ENCODE measurements at places on chromosomes 6 and 20. TPM values are rescaled to one million over a fixed set of nuclear protein-coding genes. Genes with fewer than 3 reads are reported as not detected.

Gene SLC35D3
- total RNA-seq, result 0.56 TPM

Gene TBXT
- total RNA-seq, result not detected

DNA sequence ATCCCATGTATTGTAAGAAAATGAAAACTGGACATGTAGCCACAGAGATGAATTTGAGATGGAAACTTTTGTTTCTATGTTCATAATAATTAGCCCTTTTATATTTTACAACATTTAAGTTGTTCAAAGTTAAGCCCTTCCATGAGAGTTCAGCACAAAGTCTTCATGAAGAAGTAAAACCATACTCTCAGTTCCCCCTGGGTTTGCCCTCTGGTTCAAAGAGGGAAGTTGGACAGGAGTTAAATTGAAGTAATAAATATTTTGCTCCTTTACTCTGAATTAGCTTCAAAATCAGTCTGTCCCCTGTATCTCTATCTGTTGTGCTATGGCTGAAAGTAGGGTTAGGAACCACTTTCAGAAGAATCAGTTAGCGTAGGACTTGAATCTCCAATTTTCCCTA is 31.1 kb downstream of the PHACTR2 start:
- H3K36me3 ChIP-seq, result no peaks in the 10 kb centered on the region
- H3K4me3 ChIP-seq, result no peak overlapping the region
- DNase-seq, result no peak
- no peaks in the 10 kb centered on the region for H3K27me3 ChIP-seq

DNA sequence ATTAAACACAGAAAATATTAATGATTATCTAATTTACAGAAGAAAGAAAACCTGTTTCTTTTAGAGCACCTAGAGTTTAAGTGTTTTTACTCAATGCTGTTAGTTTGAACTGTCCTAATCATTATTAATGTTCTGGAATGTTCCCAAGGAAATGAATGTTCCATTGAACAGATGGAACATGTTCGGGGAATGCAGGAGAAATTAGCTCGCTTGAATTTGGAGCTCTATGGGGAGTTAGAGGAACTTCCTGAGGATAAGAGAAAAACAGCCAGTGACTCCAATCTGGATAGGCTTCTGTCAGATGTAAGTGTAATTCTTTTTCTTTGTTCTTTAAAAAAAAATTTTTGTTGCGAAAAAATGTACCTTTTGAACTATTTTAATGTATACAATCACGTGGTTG is 10.8 kb upstream of the ECT2L start:
- H3K36me3 ChIP-seq, result no peaks in the 10 kb centered on the region
- H3K27me3 ChIP-seq, result no peaks in the 10 kb centered on the region
- H3K4me1 ChIP-seq, result no peaks in the 10 kb centered on the region
- H3K27ac ChIP-seq, result no peak overlapping the region
- no peak overlapping the region for H3K4me3 ChIP-seq

- DNase-seq, result no peak
- no peaks in the 10 kb centered on the region for H3K27me3 ChIP-seq
- H3K36me3 ChIP-seq, result no peaks in the 10 kb centered on the region
- no peaks in the 10 kb centered on the region for H3K4me1 ChIP-seq
- no peak overlapping the region for H3K27ac ChIP-seq
These were observed 278.2 kb upstream of the SUPT3H start for GRCh38 chr6:45655745-45656476.

Data from liver (tissue), 10 donors.